T1000 (cell line): ENCODE measurements at places on chromosomes 12 and 14.

- no peak for DNase-seq
These were observed 66.1 kb upstream of the FERMT2 start for GRCh38 chr14:53016919-53017318.

DNA sequence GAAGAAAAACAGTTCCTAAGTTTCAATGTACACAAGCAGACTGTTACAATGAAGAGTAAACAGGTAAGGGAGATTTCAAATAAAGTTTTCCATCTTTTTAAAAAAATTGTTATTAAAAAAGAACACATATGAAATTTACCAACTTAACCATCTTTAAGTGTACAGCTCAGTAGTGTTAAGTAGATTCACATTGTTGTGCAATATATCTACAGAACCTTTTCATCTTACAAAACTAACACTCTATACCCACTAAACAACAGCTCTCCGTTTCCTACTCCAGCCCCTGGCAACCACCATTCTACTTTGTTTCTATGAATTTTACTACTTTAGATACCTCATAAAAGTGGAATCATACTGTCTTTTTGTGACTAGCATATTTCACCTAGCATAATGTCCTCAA lies 139.5 kb downstream of the SLC25A21 start:
- no peak for DNase-seq

GRCh38 chr12:101695706-101696105 lies 1.7 kb upstream of the CHPT1 start:
- no peak for DNase-seq

- no peak for DNase-seq
These were observed 100.0 kb downstream of the EGLN3 start for GRCh38 chr14:33850826-33851225.

DNA sequence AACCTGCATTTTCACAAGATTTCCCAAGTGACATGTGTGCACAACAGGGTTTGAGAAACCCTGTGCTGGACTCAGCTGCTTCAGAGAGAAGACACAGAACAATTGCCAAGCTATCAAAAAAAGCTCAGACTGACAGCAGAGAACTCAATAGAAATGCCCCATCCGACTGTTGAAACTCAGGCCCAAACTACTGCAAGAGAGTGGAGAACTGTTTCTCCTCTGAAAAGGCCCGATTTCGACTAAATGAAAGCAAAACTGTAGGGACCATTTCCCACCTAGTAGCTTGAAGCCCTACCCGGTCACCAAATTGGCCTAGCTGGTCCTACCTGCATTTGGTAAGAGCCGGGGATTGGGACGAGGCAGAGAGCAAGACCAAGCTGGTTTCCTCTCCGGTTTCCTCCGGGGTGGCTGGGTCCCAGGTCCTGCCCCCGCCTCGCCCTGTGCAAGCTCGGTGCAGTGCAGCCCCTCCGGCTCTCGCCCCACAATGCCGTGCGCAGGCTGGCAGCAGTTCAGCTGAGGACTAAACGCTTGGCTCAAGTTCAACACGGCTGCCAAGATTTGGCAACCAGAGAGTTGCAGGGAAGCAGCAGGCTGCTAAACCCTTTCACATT lies 1180.6 kb downstream of the VRK1 start:
- DNase-seq, result no peak

- no peak for DNase-seq
These were observed 54.1 kb upstream of the NUAK1 start for GRCh38 chr12:106192659-106193393.

GRCh38 chr14:54735424-54735823 lies 167.2 kb downstream of the GCH1 start:
- no peak for DNase-seq

DNA sequence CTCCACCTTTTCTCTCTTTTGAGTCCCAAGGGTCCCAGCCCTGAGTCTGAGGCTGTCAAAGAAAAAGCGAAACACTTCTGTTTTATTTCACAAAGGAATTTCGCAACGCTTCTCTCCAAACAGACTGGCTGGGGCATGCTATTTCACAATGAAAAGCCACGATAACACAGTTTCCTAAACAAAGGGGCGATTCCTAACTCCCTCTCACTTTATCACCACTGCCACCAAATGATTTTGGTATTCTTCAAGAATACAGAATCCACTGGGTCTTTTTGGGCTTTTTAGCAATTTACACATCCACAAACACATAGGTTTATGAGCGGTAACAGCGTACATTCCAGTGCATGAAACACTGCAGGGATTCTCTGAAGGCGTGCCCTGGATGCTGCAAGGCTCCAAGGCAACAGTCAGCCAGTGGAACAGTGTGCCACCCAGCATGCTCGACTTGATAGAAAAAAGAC lies 161.2 kb downstream of the DAD1 start:
- DNase-seq, result no peak

DNA sequence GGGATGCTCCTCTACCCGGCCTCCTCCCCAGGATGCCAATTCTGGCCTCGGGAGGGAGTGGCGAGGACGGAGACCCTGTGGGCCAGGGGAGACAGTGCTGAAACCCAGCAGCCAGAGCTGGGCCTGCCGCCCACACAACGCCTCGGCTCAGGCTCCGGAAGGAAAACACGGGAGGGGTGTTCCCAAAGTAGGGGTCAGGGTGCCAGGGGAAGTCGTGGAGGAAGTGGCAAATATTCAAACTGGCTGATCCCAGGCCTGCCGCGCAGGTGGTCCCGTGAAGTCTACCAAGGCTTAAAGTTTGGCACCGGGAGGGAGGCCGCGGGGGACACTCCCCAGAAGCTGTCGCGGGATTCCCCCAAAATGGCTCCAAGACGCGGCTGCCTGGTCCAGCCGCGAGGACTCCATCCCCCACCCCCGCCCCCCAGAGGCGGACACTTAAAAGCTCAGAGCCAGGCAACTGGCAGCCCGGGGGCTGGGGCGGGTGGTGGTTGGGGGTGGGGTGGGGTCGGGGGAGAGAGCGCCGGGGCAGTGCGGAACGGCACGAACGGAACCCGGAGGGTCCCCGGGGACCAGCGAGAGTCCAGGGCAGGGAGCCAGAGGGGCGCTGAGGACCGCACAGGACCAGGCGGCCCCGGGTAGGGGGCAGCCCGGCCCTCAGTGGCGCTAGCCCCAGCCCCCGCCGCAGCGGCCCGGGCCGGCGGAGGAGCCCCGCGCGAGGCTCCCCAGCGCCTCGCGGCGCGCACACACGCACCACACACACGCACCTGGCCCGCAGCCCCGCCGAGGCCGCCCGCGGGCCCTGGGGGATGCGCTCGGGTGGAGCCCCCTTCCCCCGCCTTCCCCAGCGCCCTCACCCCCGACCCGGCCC lies 20.0 kb downstream of the BEGAIN start:
- no peak for DNase-seq

GRCh38 chr14:95614349-95614748 lies 71.9 kb upstream of the TCL1B start:
- DNase-seq, result no peak

- no peak for DNase-seq
These were observed 322.7 kb upstream of the RTL1 start for GRCh38 chr14:101226265-101226602.

DNA sequence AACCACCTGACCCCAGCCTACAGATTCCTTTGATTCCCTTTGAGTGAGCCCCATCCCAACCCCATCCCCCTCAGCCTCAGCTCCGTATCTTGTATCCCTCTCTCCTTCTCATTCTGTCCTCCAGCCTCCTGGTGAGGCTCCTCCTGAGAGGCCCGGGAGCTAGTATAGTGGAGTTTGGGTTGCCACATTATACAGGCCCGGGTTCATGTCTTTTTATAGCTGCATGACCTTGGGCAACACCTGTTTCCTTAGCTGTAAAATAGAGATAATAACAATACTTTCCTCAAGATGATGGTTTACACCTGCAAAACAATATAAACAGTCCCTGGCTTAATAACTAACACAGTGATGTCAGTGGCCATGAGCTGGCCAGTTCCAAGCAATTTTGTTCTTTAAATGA lies 89.8 kb downstream of the STAB2 start:
- DNase-seq, result no peak

DNA sequence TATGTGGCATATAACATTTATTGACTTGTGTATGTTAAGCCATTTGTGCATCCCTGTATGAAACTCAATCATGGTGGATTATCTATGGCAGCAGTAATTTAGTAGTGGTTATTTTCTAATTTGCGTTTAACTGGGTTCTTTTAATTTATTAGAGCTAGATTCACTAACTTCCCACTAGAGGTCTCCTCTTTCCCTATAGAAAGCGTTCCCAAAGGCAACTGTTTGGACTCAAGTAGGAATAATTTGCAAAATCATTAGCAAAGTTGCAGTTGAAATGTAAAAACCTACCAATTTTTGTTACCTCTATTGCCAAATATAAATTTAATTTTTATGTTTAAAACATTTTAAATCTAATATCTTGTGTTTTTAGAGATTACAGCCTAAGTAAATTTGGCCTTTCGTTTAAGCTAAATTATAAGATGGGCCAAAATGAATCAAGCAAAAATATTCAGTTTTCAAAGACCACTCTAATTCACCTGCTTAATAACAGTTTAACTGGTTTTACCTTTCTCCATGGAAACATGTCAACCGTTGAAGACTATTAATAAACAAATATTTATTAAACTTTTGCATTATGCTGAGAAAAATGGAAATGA lies 6.0 kb downstream of the DMAC2L start:
- no peak for DNase-seq

GRCh38 chr14:52351233-52352060 lies 37.3 kb downstream of the PTGER2 start:
- DNase-seq, result peak; percentile 60

DNA sequence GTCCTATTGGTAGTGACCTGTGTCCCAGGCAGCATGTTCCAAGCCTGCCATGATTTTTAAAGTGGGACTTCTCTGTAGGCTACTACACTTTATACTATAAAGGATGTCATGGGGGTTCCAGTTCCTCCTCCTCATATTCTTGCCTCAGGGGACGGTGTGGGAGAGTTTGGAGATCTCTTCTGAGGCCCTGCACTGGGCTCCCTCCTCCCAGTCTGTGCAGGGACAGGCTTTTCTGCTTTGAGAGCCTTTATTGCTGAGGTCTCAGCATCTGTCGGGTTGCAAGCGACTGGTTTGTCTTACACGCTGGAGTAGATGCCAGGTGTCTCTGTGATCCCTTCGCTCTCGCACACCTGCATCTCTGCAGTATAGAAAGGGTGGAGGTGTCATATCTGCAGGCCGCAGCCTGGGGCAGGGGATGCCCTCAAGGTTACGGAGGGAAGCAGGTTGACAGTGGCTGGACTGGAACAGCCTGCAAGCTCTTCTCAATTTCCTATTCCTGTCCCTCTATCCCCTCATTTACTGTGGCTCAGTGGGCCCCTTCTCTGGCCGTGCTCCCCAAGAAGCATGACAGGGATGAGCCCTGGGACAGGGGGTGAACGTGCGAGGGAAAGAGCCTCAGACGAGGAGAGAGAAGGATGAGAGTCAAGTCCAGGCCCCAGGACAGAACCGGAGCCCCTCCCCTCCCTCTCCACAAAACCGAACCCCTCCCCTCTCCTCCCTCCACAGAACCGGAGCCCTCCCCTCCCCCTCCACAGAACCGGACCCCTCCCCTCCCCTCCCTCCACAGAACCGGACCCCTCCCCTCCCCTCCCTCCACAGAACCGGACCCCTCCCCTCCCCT lies 51.3 kb downstream of the SLC6A12 start:
- DNase-seq, result no peak

GRCh38 chr12:95218150-95219133 lies 835 bp downstream of the VEZT start:
- peak; percentile 66 for DNase-seq
